Central memory CD8-positive, alpha-beta T cell (primary cell): ENCODE measurements at places on chromosomes 7 and 10.
A peak's percentile ranks its signal among the peaks of the same experiment; 100 is the strongest.

DNA sequence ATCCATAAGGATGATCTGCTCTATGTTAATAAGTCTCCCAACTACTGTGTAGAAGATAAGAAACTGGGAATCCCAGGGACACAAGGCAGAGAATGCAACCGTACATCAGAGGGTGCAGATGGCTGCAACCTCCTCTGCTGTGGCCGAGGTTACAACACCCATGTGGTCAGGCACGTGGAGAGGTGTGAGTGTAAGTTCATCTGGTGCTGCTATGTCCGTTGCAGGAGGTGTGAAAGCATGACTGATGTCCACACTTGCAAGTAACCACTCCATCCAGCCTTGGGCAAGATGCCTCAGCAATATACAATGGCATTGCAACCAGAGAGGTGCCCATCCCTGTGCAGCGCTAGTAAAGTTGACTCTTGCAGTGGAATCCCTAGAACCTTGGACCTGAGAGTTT, 10.3 kb downstream of the WNT16 start:
- DNase-seq: no peak
- peaks cover 17% of the 10 kb centered on the region for H3K27me3 ChIP-seq
- no peak overlapping the region for H3K27ac ChIP-seq
- H3K36me3 ChIP-seq: no peaks in the 10 kb centered on the region

GRCh38 chr10:119029613-119030420, at the start of gene NANOS1:
Gene NANOS1, plus strand, starts transcription at chr10:119029714. Its CDS starts 88 bp downstream, at chr10:119029802.
- no peak for DNase-seq
- no peaks in the 10 kb centered on the region for H3K27me3 ChIP-seq
- H3K36me3 ChIP-seq: peaks cover 19% of the 10 kb centered on the region
- H3K4me3 ChIP-seq: peak within 1 kb of the TSS; percentile 82
- H3K27ac ChIP-seq: no peak within 1 kb of the TSS

DNA sequence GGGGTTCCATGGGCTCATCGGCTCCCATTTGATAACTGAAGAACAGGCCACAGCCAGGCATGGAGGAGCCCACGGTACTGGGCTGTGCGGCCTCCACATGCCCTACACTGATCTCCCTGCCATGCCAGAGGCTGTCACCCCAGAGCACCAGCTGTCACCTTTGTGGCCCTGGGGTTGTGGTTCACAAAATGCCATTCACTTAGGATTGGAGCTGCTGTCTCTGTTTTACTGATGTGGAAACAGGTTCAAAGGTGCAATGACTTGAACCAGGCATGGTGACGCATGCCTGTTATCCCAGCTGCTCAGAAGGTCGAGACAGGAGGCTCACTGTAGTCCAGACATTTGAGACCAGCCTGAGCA, 4.3 kb upstream of the UPK3B start:
- no peak overlapping the region for H3K27ac ChIP-seq
- no peaks in the 10 kb centered on the region for H3K27me3 ChIP-seq
- no peaks in the 10 kb centered on the region for H3K4me1 ChIP-seq
- peaks cover 8% of the 10 kb centered on the region for H3K36me3 ChIP-seq
- no peak for DNase-seq
- H3K4me3 ChIP-seq: no peak overlapping the region

DNA sequence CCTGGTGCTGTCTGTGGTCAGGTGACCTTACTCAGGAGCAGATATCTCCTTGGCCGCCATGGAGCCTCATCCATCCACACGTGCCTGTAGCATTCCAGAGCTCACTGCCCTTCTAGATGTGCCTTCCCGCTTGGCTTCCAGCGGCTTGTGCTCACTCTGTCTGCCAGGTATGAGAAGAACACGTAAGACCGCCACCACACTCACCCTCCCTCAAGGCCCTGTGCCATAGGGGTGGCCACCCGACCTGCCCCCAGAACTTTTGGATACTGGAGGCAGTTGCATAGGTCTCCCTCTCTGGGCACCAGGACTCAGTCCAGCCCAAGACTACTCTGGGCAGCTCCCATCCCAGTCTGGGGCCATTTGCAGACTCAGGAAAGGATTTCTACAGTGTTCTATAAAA, 4.1 kb downstream of the MARVELD1 start:
- DNase-seq: no peak
- no peak overlapping the region for H3K4me3 ChIP-seq
- peaks cover 2% of the 10 kb centered on the region for H3K36me3 ChIP-seq
- peaks cover 15% of the 10 kb centered on the region for H3K4me1 ChIP-seq

- no peak overlapping the region for H3K4me3 ChIP-seq
- H3K27me3 ChIP-seq: no peaks in the 10 kb centered on the region
- no peak for DNase-seq
These were observed 62.6 kb downstream of the EXOC4 start for GRCh38 chr7:133315332-133316040.

DNA sequence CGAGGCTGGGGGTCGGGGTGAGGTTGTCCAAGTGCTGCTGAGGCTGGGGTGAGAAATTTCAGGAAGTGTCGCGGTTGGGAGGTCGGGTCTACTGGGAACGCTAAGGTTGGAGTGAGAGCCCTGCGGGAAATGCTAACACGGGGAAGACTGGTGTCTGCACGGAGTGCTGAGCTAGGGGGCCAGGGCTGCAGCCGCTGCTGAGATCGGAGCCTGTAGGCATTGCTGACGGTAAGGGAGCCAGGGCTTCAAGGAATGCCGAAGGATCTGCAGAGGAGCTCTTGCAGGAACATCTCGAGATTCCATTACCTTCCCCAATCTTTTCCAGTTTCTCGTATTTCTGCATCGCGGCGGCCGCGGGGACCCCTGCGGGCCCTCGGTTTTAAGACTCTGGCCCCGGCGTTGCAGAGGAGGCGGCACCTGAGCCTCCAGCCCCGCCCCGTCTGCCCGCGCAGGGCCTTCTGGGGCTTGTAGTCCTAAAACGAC, at the start of gene CDK5:
CDK5 (minus strand) TSS at position 392 of the 483 bp plus-strand sequence; CDS start at position 343, 49 bp downstream.
- no peak for DNase-seq
- H3K27ac ChIP-seq: peak within 1 kb of the TSS; percentile 95

GRCh38 chr7:150715293-150715692, 1.1 kb upstream of the GIMAP1 start:
- H3K27ac ChIP-seq: peak overlapping the region; percentile 90
- peaks cover 28% of the 10 kb centered on the region for H3K36me3 ChIP-seq
- DNase-seq: no peak

- H3K36me3 ChIP-seq: peaks cover 25% of the 10 kb centered on the region
- no peaks in the 10 kb centered on the region for H3K27me3 ChIP-seq
- no peak overlapping the region for H3K4me3 ChIP-seq
- DNase-seq: no peak
- no peak overlapping the region for H3K27ac ChIP-seq
These were observed 64.0 kb downstream of the PDZD8 start for GRCh38 chr10:117311261-117311660.

DNA sequence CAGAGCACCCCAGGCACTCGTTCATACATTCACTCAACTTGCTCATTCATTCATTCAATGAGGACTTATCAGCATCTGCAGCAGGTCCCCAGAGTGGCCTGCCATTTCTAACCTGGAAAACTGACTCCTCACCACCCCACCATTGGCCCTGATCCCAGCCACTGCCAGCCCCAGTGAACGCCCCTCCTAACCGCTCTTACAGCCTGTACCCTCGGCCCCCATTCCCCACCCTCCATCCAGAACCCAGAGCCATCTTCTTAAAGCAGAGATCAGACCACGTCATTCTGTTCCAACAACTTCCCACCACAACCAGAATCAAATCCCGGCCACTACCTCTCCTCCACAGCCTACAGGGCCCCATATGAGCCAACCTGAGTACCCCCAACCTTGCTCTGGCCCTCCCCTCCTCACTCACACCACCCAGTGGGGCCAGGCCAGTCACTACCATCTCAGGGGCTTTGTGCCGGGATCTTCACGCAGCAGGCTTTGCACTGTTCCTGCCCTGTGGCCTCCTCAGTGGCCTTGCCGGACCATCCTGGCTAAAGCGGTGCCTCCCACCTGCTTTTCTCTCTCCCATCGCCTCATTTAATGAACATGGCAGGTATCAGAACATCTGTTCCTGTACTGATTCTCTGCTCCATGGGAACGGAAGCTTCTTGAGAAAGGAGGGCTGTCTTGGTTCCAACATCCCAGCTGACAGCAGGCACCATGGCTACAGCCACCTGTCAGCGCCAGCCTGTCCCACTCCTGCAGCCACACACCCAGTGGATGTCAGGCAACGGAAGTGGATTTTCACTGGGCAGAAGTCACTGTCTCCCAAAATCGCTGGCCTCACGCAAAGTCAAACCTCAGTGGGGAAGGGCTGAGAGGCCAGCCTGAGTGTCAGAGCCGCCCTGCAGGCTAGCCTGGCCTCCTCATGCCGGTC, 45.4 kb downstream of the FAM53B start:
- no peak for DNase-seq
- H3K36me3 ChIP-seq: peaks cover 50% of the 10 kb centered on the region
- H3K4me3 ChIP-seq: peak overlapping the region; percentile 62
- H3K27ac ChIP-seq: peak overlapping the region; percentile 97
- peaks cover 100% of the 10 kb centered on the region for H3K4me1 ChIP-seq

GRCh38 chr7:31129067-31129466, 77.0 kb downstream of the ADCYAP1R1 start:
- peaks cover 40% of the 10 kb centered on the region for H3K27me3 ChIP-seq
- H3K27ac ChIP-seq: no peak overlapping the region
- no peak for DNase-seq
- no peak overlapping the region for H3K4me3 ChIP-seq
- no peaks in the 10 kb centered on the region for H3K4me1 ChIP-seq

GRCh38 chr10:128687408-128687807, 561.2 kb upstream of the MKI67 start:
- no peak overlapping the region for H3K4me3 ChIP-seq
- H3K4me1 ChIP-seq: no peaks in the 10 kb centered on the region
- H3K27me3 ChIP-seq: no peaks in the 10 kb centered on the region
- no peaks in the 10 kb centered on the region for H3K36me3 ChIP-seq

- H3K27ac ChIP-seq: no peak overlapping the region
- H3K4me1 ChIP-seq: no peaks in the 10 kb centered on the region
- H3K27me3 ChIP-seq: no peaks in the 10 kb centered on the region
- no peak for DNase-seq
- no peak overlapping the region for H3K4me3 ChIP-seq
These were observed 60.5 kb downstream of the SEMA3C start for GRCh38 chr7:80858141-80858903.

- peaks cover 22% of the 10 kb centered on the region for H3K27me3 ChIP-seq
- DNase-seq: no peak
- H3K36me3 ChIP-seq: no peaks in the 10 kb centered on the region
- no peak overlapping the region for H3K27ac ChIP-seq
- no peak overlapping the region for H3K4me3 ChIP-seq
- no peaks in the 10 kb centered on the region for H3K4me1 ChIP-seq
These were observed 175.0 kb upstream of the PLXNA4 start for GRCh38 chr7:132751244-132751647.

GRCh38 chr10:117264782-117265181, 23.9 kb downstream of the SLC18A2 start:
- H3K27ac ChIP-seq: no peak overlapping the region
- no peaks in the 10 kb centered on the region for H3K36me3 ChIP-seq
- peaks cover 5% of the 10 kb centered on the region for H3K4me1 ChIP-seq
- H3K27me3 ChIP-seq: peaks cover 42% of the 10 kb centered on the region
- no peak for DNase-seq

DNA sequence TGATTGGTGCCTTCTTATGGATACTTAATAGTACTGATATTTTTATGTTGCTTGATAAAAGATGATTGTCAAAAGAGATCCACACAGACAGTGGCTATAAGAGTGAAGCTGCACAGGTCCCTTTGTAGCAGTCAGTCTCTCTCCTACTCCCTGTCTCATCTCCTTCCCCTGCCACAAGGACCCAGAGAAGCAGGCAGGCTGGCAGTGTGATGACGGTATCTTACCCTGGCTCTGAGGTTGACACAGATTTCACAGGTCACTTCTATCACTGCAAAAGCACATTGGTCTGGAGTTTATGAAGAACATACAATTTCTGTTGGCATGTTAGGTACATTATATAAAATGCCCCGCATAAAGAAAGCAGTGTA, 64.4 kb upstream of the AHR start:
- H3K4me3 ChIP-seq: peak overlapping the region; percentile 75
- H3K27ac ChIP-seq: peak overlapping the region; percentile 98
- peak; percentile 47 for DNase-seq
- H3K27me3 ChIP-seq: no peaks in the 10 kb centered on the region
- peaks cover 15% of the 10 kb centered on the region for H3K36me3 ChIP-seq
- H3K4me1 ChIP-seq: peaks cover 29% of the 10 kb centered on the region

GRCh38 chr7:30285067-30285535, 704 bp downstream of the ZNRF2 start:
- H3K36me3 ChIP-seq: peaks cover 20% of the 10 kb centered on the region
- peaks cover 59% of the 10 kb centered on the region for H3K4me1 ChIP-seq
- no peaks in the 10 kb centered on the region for H3K27me3 ChIP-seq
- H3K27ac ChIP-seq: no peak overlapping the region
- H3K4me3 ChIP-seq: peak overlapping the region; percentile 94

DNA sequence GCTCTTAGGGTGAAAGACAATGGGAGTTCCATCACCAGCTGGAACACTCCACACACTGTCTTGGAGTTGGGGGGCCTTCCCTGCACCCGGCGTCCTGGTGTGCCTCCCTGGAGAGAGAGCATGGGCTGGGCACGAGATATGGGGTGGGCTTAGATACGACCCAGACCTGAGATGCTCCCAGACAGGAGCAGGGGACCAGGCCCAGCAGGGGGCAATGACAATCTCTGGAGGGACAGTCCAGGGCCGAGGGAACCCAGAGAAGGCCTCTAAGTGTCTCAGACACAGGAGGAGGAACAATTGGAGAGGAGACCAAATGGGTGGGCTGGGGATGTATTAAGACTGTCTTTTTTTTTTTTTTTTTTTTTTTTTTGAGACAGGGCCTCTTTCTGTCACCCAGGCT, 40.0 kb downstream of the MYL10 start:
- H3K27me3 ChIP-seq: no peaks in the 10 kb centered on the region
- no peak for DNase-seq
- no peaks in the 10 kb centered on the region for H3K4me1 ChIP-seq
- no peak overlapping the region for H3K27ac ChIP-seq

DNA sequence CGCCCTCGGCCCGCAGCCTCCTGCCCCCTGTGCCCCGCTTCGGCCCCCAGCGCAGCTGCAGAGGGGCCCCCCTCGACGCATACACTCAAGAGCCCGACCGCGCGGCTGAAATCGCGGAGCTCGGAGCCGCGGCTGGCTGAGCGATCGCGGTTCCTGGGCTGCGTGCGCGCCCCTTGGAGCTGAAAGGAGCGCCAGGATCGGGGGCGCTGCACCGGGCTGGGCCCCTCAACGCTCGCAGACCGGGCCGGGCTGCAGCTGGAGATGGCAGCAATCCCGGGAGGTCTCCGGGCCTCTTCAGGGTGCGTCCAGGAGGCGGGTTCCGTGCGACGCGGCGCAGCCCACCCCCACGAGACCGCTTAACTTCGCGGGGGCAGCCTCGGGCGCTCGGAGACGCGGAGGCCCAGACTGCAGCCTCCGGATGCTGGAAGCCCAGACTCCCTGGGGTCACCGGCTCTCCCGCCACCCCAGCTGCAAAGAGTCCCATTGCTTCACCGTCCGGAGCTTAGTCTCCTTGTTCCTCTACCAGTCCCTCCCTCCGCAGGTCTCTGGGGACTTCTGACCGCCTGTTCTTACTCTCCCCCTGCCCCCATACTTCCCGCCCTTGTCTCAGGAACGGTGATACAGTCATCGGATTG, 73.0 kb upstream of the LRRC4 start:
- peaks cover 11% of the 10 kb centered on the region for H3K36me3 ChIP-seq
- peaks cover 57% of the 10 kb centered on the region for H3K4me1 ChIP-seq
- H3K4me3 ChIP-seq: peak overlapping the region; percentile 84
- no peak for DNase-seq

- H3K27me3 ChIP-seq: no peaks in the 10 kb centered on the region
- DNase-seq: no peak
- no peaks in the 10 kb centered on the region for H3K4me1 ChIP-seq
- H3K4me3 ChIP-seq: no peak overlapping the region
- no peak overlapping the region for H3K27ac ChIP-seq
- H3K36me3 ChIP-seq: peaks cover 5% of the 10 kb centered on the region
These were observed 99.9 kb downstream of the MPP7 start for GRCh38 chr10:28202941-28203352.

GRCh38 chr7:106774213-106774767, 90.8 kb upstream of the PIK3CG start:
- no peaks in the 10 kb centered on the region for H3K4me1 ChIP-seq
- H3K27me3 ChIP-seq: no peaks in the 10 kb centered on the region
- no peak overlapping the region for H3K4me3 ChIP-seq
- no peak overlapping the region for H3K27ac ChIP-seq
